Natural killer cell treated with Interleukin-12 subunit alpha and Interleukin-12 subunit beta and Interleukin-15 and Interleukin-18, amount 100 ng/mL, for 72 hours (primary cell): ENCODE measurements at places on chromosomes 11 and 22. TPM values are rescaled to one million over a fixed set of nuclear protein-coding genes. Genes with fewer than 3 reads are reported as not detected.

The APLNR gene
- total RNA-seq, result not detected

The C11orf97 gene
- not detected for total RNA-seq

The KCNQ1OT1 gene
- total RNA-seq, result 0.52 TPM

GRCh38 chr11:61125310-61125684, 23.0 kb downstream of the CD5 start:
- no peaks in the 10 kb centered on the region for H3K36me3 ChIP-seq
- DNase-seq, result no peak
- H3K27ac ChIP-seq, result no peak overlapping the region
- no peak overlapping the region for H3K4me3 ChIP-seq

GRCh38 chr11:86182976-86183584, 61.5 kb upstream of the EED start:
- H3K4me3 ChIP-seq, result no peak overlapping the region
- H3K4me1 ChIP-seq, result peaks cover 6% of the 10 kb centered on the region
- no peaks in the 10 kb centered on the region for H3K36me3 ChIP-seq
- no peak overlapping the region for H3K27ac ChIP-seq
- DNase-seq, result no peak

The SLC35E4 gene
- total RNA-seq, result 3.4 TPM

DNA sequence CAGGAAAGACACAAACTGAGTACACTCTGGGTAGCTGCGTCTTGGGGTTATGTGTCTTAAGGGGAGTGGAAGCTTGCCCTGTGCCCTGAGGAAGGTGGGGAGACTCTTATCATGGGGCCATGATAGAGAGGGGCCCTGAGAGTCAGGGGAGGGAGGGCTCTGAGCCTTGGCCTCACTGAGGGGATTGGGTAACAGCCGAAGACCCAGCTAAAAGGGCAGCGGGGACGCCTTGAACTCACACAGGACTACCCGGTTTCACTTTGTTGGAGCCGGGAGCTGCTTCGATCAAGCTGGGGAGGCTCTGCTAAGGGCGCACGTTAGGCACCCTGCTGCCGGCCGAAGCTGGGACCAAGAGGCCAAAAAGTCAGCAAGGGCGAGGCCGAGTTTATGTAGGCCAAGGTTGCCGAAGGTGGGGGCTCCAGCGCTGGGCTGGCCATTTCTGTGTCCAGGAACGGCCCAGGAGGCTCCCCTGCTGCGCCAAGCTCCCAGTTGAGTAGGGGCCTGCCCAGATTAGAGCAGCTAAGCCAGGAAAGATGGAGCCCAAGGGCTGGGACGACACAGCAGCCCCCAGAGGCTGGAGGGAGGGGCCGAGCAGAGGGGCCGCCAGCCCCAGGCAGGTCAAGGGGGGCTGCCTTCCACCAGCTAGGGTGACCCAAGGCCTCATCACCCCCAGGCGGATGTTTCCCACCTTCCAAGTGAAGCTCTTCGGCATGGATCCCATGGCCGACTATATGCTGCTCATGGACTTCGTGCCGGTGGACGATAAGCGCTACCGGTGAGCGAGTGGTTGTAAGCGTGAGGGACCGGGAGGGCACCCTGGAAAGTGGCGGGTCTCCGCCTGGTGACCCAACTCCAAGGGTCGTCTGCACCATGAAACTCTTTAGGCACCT, 2.2 kb downstream of the TBX1 start:
- no peak overlapping the region for H3K4me3 ChIP-seq
- H3K36me3 ChIP-seq, result peaks cover 9% of the 10 kb centered on the region
- no peak for DNase-seq
- H3K27ac ChIP-seq, result no peak overlapping the region

DNA sequence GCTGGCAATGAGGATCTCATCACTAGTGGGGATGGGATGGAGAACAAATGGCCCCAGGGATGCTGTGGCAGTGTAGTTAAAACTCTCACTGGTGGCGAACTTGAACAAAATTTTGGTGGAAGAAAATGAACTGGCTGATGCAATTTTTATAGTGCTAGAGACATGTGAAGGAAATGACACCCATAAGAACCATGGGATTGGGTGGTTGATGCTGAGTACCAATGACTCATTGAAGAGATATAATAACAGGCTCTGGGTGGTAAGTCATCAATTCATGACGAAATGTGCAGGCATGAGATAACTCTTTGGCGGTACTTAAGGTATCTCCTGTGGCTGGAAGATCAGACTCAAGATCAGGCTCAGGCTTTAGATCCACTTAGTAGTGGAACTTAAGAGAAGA, 172.9 kb upstream of the DDI1 start:
- DNase-seq, result no peak
- H3K36me3 ChIP-seq, result no peaks in the 10 kb centered on the region
- H3K27me3 ChIP-seq, result no peaks in the 10 kb centered on the region
- peaks cover 8% of the 10 kb centered on the region for H3K4me1 ChIP-seq
- no peak overlapping the region for H3K4me3 ChIP-seq
- H3K27ac ChIP-seq, result no peak overlapping the region

- no peak overlapping the region for H3K27ac ChIP-seq
- no peak overlapping the region for H3K4me3 ChIP-seq
- H3K36me3 ChIP-seq, result no peaks in the 10 kb centered on the region
- DNase-seq, result no peak
Measured at GRCh38 chr11:119737366-119738058, 8.5 kb upstream of the NECTIN1 start.

DNA sequence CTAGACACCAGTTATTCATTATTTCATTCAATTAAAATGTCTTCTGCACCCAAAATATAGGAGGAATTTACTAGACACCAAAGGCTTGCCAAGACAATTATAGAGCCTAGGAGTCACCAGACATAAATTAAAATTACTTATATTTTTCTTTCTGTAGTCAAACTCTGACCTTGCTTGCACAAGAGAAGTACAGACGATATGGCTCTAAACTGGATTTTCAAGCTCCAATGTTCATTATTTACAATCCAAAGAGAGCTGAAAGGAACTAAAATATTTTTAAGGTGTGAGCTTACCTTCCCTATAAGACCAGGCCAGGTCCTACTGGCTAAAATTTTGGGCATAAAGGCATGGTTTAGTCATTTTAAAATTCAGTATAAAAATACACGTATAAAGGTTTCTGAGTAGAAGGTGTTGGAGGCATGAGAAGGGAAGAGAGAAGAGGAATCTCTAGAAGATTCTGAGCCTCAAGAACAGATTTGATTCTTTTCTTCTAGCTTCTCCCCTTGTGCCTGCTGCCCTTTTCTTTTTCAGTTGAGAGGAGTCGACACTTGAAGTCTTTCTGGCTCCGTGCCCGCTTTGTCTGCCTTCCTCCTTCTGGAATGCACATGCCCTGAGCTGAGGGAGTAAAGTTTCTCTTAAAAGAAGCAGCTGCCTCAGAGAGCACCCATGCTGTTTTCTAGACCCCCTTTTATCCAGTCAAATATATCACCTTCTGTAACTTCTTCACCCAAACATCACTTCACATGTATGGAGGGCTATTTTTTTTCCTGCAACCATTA, 13.5 kb downstream of the C11orf97 start:
- no peak overlapping the region for H3K27ac ChIP-seq
- H3K4me1 ChIP-seq, result no peaks in the 10 kb centered on the region
- H3K4me3 ChIP-seq, result no peak overlapping the region
- H3K27me3 ChIP-seq, result peaks cover 25% of the 10 kb centered on the region
- DNase-seq, result no peak
- H3K36me3 ChIP-seq, result no peaks in the 10 kb centered on the region
